ENCODE measurements at places on chromosomes 7 and 10.

- H3K36me3 ChIP-seq = peaks cover 22% of the 10 kb centered on the region
- peaks cover 5% of the 10 kb centered on the region for H3K4me1 ChIP-seq
- no peak for DNase-seq
Observed at GRCh38 chr7:20141666-20142065, 75.5 kb downstream of the MACC1 start.

DNA sequence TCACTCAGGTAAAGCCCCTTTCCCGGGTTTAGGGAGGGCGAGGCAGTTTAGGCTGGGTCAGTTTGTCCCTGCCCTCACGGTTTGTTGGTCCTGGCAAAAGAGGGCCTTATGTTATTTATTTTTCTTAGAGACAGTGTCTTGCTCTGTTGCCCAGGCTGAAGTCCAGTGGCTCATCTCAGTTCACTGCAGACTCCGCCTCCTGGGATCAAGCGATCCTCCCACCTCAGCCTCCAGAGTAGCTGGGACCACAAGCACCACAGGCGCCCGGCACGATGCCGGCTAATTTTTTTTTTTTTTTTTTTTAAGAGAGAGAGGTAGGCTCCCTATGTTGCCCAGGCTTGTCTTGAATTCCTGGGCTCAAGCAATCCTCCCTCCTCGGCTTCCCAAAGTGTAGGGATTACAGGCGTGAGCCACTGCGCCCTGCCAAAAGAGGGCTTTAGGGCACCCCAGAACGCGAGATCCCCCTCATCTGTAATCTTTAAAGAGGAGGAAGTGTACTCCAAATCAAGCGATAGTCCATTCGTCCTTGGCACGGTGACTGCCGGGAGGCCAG lies 626 bp upstream of the BMS1 start:
- peak; percentile 2 for DNase-seq
- H3K4me3 ChIP-seq = peak overlapping the region; percentile 93
- peak overlapping the region; percentile 96 for H3K27ac ChIP-seq
- H3K27me3 ChIP-seq = peaks cover 15% of the 10 kb centered on the region

DNA sequence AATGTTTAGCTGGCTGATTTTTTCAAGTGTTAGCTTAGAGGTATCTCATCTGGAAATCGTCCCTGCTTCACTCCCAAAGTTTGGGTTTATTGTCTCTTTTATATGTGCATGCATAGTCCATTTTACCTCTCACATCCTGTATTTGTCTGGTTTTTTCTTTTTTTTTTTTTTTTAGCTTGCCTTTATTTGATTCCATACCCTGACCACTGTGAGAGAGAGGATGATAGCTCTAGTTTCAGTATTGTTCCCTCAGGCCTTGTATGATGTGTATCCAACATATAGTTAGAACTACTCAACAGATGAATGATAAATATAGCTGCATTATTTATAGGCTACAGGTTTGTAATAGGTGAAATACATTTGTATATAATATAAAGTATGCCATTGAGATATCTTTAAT lies 29.9 kb downstream of the PCGF5 start:
- DNase-seq = no peak
- H3K36me3 ChIP-seq = peaks cover 29% of the 10 kb centered on the region
- no peaks in the 10 kb centered on the region for H3K27me3 ChIP-seq
- peaks cover 13% of the 10 kb centered on the region for H3K4me1 ChIP-seq

DNA sequence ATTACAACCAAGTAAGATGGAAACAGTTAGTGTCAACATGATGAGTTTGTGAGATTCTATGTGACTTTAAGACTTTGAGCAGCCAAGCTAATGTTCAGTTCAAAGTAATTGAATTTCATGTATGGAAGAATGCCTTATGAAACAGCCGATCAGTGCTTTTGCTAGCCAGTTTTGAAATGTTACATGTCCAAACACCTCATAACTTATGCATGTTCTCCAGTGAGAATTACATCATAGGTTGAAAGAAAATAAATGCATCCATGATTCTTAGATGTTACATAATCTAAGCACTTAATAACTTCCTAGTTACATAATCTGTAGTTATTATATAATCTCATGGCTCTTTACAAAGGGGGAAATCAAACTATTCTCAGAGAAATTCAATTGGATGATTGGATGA lies 211.3 kb downstream of the BICC1 start:
- no peaks in the 10 kb centered on the region for H3K36me3 ChIP-seq
- no peaks in the 10 kb centered on the region for H3K4me1 ChIP-seq

DNA sequence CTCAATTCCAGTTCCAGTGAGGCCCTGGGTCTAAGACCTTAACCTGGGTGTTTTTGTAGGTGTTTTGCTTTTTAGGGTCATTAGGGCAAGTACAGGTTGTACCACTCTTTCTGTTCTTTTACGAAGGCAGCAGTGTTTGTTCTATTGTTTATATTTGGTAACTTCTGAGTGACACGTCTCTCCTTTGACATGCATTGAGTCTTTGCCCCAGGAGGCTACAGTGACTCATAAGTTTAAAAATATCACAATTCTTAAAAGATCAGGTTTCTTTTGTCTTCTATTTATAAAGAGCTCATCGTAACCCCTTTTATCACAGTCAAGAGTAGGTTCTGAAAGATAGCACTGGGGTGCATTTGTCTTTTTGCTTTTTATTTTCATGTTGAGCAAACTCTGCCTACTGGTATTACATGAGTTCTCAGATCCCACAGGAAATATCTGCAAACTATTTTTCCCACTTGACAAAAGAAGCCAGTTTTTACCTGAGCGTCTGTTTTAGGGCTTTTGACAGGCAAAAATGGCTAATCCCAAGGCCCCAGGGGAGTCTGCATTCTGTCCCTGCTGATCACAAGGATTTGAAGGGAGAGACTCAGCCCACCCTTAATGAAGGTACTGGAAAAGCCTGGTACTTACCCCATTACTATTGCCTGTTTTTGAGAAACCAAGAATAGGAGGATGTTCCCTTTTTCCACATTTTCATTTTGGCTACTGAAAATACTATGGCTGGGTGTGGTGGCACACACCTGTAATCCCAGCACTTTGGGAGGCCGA lies 7.9 kb downstream of the NUDT13 start:
- no peak for DNase-seq
- H3K4me1 ChIP-seq = peaks cover 9% of the 10 kb centered on the region
- H3K27ac ChIP-seq = peak overlapping the region; percentile 73
- peak overlapping the region; percentile 61 for H3K4me3 ChIP-seq
- H3K27me3 ChIP-seq = no peaks in the 10 kb centered on the region

GRCh38 chr10:17605936-17606335 lies 11.2 kb downstream of the HACD1 start:
- no peak overlapping the region for H3K4me3 ChIP-seq
- H3K27ac ChIP-seq = no peak overlapping the region
- H3K36me3 ChIP-seq = no peaks in the 10 kb centered on the region
- peaks cover 6% of the 10 kb centered on the region for H3K27me3 ChIP-seq
- DNase-seq = no peak

GRCh38 chr10:35558276-35558675 lies 46.9 kb upstream of the GJD4 start:
- H3K27me3 ChIP-seq = no peaks in the 10 kb centered on the region
- no peak overlapping the region for H3K27ac ChIP-seq
- no peak overlapping the region for H3K4me3 ChIP-seq
- H3K36me3 ChIP-seq = peaks cover 52% of the 10 kb centered on the region
- peaks cover 18% of the 10 kb centered on the region for H3K4me1 ChIP-seq

GRCh38 chr10:132297526-132297925 lies 10.2 kb downstream of the STK32C start:
- no peak for DNase-seq
- H3K27me3 ChIP-seq = peaks cover 11% of the 10 kb centered on the region
- H3K36me3 ChIP-seq = peaks cover 4% of the 10 kb centered on the region
- H3K4me3 ChIP-seq = no peak overlapping the region

- no peaks in the 10 kb centered on the region for H3K27me3 ChIP-seq
- H3K27ac ChIP-seq = peak overlapping the region; percentile 45
- no peak for DNase-seq
- H3K4me3 ChIP-seq = peak overlapping the region; percentile 8
- peaks cover 5% of the 10 kb centered on the region for H3K36me3 ChIP-seq
- peaks cover 39% of the 10 kb centered on the region for H3K4me1 ChIP-seq
Observed at GRCh38 chr10:92697663-92698511, 8.1 kb downstream of the HHEX start.

DNA sequence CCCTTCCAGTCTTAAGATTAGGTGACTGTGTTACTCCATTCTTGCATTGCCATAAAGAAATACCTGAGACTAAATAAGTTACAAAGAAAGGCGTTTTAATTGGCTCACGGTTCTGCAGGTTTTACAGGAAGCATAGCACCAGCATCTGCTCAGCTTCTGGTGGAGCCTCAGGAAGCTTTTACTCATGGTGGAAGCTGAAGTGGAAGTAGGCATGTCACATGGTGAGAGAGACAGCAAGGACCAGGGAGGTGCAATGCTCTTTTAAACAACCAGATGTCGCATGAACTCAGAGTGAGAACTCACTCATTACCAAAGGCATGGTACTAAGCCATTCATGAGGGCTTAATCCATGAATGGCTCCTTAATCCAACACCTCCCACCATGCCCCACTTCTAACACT lies 34.0 kb upstream of the TMEM273 start:
- H3K27me3 ChIP-seq = peaks cover 17% of the 10 kb centered on the region
- H3K27ac ChIP-seq = no peak overlapping the region
- H3K4me3 ChIP-seq = no peak overlapping the region
- no peaks in the 10 kb centered on the region for H3K36me3 ChIP-seq

DNA sequence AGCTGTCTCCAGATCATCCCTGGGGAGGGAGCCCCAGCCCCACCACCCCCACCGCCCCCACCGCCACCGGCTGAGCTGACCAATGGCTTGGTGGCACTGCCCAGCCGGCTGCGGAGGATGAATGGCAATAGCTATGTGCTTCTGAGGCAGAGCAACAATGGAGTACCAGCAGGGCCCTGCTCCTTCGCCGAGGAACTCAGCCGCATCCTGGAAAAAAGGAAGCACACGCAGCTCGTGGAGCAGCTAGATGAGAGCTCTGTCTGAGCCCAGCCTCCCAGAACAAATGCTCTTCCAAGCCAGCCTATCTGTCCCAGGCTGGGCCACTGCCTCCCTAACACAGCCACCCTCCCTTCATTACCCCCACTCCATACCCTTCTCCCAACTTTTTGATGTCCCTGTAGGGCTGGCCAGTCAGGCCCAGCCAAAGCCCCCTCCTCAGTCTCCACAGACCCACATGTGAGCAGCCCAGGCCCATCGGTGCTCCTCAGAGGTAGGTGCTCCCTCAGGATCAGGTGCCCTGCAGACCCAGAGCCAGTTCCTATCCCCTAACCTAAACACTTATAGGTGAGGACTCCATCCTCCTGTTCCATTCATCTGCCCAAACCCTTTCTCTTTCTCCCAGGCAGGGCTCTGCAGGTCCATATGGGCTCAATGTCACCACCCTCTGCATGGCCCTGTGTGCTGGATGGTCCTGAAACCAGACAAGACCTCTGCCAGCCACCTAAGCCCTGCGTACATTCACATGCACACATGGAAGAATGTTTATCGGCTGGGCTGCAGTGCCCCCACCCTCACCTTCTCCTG lies 3.2 kb downstream of the MRPL43 start:
- H3K36me3 ChIP-seq = peaks cover 54% of the 10 kb centered on the region
- H3K4me3 ChIP-seq = no peak overlapping the region
- H3K27me3 ChIP-seq = no peaks in the 10 kb centered on the region
- H3K4me1 ChIP-seq = peaks cover 12% of the 10 kb centered on the region
